Activated naive CD4-positive, alpha-beta T cell (primary cell): ENCODE measurements at places on chromosomes 3 and 15.

GRCh38 chr15:47443839-47444238, 273.5 kb upstream of the SEMA6D start:
- no peak for DNase-seq

DNA sequence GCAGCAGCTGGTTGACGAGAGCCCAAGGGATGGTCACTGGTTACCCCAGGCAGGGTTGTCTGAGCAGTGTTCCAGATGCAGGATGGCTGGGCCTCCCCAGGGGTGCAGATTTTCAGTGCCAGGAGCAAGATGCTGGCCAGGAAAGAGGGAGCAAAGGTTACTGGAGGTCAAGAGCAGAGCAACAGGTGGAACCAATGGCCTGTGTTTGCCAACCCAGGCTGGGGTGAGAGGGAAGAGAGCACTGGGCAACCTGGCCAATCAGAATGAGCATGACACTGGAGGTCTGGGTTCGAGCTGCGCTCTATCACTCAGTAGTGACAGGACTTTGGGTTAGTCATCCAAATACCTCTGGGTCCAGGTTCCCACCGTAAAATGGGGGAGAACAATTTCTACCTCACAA, 90.6 kb upstream of the TLE3 start:
- DNase-seq, result no peak

DNA sequence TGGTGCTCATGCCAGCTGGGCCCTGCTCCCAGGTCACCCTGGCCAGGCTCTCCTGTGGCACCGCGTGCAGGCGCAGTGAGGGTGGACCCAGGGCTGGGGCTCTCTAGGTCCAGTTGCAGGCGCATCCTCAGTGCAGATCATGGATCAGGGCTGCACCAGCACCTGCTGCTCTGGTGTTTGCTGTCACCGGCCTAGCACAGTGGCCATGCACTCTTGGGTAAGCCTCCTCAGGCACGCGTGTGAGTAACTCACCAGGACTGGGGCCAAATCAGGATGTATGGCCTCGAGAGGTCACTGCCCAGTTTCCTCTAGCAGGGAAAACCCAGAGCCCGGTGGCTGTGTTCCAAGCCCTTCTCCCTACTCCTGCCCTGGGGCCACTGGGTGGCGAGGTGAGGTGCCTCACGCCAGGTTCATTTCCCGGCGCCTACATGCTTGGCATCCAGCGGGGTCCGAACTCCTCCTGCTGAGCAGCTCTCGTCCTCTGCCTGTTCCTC, 45.5 kb upstream of the SLC41A3 start:
- DNase-seq, result no peak

DNA sequence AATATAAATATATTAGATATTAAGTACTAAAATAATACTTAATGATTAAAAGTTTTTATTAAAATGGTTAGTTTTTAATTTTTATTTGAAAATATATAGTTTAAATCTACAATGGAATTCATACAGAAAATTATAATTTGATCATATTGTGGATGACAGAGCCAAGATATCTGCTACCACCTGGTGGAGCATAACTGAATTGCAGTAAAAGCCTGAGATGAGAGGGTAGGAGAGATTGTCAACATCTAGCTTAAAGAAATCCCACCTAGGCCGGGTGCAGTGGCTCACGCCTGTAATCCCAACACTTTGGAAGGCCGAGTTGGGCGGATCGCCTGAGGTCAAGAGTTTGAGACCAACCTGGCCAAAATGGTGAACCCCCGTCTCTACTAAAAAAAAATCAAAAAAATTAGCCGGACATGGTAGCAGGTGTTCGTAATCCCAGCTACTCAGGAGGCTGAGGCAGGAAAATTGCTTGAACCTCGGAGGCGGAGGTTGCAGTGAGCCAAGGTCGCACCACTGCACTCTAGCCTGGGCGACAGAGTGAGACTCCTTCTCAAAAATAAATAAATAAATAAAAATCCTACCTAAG, 25.1 kb upstream of the CSTA start:
- DNase-seq, result no peak

- DNase-seq, result no peak
These were observed 276.3 kb upstream of the ARRDC4 start for GRCh38 chr15:97684249-97684648.

DNA sequence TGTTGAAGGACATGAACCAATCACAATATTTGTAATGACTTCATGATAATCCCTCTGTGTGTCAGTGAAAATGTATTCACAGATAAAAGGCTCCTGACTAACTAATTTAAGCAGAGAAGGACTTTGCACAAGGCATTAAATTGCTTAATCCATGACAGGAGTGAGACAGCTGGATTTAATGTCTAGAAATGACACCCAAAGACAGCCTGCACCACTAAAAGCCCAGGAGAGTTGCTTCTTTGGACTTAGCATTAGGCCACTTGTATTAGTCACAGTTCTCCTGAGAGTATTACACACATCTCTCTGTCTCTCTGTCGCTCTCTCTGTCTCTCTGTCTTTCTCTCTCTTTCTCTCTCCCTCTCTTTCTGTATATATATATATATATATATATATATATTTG, 180.4 kb downstream of the GOLGA8K start:
- no peak for DNase-seq

DNA sequence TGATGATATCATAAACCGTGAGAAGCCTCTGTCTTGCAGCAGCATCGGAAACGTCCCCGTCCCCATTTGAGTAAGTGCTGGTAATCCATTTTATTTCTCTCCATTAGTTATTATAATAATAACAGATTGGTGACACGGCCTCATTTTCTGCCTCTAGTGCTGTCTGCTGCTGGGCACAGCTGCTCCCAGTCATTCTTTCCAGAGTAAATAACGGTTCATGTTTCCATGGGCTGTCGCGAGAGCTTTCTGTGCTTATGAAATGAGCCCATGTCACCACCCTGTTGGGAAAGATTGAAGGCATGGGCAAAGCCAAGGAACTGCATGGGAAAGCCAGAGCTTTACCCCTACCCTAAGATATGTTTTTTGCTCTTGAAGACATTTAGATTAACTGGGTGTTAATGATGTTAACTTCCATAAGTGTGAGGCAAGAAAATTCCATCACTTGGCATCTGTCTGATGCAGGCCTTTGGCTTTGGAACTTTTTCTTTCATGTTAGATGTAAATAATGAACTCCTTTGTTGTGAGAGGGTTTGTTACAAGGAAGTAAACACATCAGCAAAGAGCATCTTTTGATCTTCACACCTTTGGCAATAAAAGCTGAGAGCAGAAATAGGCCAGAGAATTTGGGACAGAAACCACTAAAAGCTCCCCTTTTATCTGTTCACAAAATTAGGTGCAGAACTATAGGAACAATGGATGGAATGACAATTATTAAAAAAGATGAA, 141.8 kb downstream of the FILIP1L start:
- no peak for DNase-seq

- no peak for DNase-seq
These were observed 424.6 kb downstream of the GRM7 start for GRCh38 chr3:7285505-7285904.

GRCh38 chr3:128466840-128467541, at the start of gene DNAJB8:
Gene DNAJB8 (minus strand): TSS chr3:128466890. CDS start chr3:128463245, 3,645 bp downstream.
- DNase-seq, result no peak

GRCh38 chr15:29270169-29270955, 740 bp upstream of the NSMCE3 start:
- no peak for DNase-seq

DNA sequence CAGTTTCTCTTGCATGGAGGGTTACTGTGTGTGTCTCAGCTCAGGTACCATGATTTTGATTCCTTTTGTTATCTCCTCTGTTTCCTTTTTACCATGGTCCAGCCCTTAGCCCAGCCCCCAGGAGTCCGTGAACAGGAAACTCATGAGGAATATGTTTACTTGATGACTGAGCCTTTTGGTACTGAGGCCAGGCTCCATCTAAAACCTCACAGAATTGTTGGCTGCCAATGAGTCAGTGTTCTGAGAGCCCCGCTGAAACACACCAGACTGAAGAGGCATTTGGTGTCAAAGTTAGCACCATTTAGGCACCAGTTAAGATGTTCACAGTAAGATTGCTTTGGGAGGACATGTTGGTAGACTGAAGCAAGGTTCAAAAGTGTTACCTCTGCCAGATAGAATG, 80.9 kb downstream of the DGKG start:
- no peak for DNase-seq

DNA sequence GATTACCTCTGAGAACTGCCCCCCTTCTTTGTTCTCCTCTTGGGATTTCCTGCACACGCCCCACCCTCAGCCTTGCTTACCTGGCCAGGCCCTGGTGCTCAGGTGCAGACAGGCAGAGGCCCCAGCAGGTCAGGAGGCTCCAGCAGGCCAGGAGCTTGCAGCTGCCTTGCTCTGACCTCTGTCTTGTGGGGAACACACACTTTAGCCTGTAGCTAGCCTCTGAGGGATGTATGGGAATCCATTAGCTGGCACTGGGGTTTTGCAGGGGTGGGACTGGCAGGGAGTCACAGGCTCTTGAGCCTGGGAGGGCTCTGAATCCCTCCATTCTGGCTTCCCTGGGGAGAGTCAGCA, 2.7 kb downstream of the SMAD6 start:
- DNase-seq, result no peak
